ENCODE measurements at places on chromosomes 5 and 9.

GRCh38 chr9:119839888-119840287 lies 470.7 kb upstream of the BRINP1 start:
- no peak for DNase-seq

GRCh38 chr5:170606941-170607340 lies 103.1 kb downstream of the KCNIP1 start:
- DNase-seq, result no peak

DNA sequence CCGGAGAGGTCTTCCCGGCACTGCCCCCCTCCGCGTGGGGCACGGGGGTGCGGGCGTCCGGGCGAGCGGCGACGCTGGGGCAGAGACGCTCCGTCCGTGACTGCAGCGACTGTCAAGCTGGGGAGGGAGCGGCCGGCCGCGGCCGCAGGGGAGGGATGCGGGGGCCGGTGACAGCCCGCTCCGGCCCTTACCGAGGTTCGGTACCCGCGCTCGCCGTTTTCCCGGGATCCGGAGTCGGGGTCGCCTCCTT lies 400 bp downstream of the KDM4C start:
- DNase-seq, result no peak

GRCh38 chr5:168879929-168880328 lies 300.8 kb upstream of the PANK3 start:
- no peak for DNase-seq

DNA sequence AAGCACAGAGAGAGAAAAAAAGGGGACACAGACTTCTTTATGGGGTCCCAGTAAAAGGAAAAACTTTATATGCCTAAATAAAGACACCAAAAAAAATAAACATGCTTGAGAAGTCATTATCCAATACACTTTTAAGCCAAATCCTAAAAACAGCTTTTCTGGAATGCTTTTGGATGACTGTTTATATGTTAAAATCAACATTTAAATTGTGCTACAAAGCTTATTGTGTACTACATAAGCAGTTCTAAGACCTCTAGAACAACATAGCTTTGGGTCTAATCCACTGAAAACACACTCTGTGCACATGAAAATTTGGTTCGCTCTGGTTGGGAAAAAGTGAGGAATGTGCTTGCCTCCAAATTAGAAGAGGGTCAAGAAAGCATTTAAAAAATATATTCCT lies 92.5 kb downstream of the EBF1 start:
- DNase-seq, result no peak

DNA sequence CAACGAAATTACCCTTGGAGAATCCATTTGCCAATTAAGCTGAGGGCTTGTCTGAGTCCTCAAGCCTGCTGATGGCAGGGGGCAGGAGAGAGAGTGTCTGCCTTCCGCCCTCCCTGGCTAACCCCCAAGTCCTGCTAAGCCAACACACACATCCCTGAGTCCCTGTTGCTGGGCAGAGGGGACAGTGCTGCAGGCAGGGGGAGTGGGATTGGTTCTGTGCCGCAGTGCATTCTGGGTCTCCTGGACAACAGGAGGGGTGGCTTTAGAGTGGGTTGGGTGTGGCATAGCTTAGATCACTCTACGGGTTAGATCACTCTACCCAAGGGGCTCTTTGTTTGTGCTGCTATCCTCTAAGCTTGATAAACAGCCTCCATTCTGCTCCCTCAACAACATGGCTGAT lies 427.7 kb downstream of the CDK5RAP2 start:
- DNase-seq, result no peak

GRCh38 chr5:3602785-3603502 lies 7.3 kb downstream of the IRX1 start:
- DNase-seq, result no peak

DNA sequence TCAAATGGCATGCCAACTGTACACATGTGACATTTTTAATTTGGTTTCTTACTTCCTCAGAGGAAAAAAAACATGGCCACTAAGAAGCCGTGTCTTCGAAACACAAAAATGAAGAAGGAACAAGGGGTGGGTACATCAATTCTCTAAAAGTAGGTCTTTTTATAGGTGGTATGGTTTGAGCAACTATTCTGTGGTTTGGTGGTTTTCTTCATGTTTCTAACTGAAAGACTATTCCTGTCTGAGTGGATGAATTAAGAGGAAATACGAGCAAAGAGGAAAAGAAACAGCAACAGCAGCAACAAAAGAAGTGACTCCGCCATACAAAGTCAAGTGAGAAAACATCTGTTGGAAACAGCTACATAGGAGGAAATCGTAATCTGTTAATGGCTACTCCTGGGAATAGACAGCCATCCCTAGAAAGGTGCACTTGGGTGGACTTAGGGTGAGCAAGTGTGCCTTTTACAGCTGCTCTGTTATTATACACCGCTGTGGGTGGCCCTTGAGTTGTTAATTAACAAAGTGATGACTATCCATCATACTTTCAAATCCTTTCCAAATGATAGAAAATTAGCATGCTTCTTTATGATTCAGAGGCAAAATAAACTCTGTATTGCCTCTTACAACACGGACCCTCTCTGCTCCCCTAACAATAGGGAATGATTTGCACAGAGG lies 575.8 kb downstream of the TLE1 start:
- no peak for DNase-seq

DNA sequence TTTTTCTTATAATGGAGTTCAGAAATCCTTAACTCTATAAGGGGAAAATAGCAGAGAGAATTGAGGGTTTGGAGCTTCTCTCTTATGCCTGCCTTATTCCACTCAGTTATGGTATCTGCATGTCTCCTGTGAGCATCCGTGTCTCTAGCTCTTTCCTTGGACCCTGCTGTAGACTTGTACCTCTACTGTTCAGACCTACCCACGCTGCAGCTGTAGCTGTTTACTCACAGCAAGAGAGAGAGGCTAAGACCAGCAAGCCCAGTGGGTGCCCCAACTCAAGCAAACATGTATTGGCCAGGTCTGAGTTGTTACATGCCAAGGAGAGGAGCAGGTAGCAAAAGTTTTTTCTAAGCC lies 7.1 kb upstream of the PCSK1 start:
- DNase-seq, result no peak

DNA sequence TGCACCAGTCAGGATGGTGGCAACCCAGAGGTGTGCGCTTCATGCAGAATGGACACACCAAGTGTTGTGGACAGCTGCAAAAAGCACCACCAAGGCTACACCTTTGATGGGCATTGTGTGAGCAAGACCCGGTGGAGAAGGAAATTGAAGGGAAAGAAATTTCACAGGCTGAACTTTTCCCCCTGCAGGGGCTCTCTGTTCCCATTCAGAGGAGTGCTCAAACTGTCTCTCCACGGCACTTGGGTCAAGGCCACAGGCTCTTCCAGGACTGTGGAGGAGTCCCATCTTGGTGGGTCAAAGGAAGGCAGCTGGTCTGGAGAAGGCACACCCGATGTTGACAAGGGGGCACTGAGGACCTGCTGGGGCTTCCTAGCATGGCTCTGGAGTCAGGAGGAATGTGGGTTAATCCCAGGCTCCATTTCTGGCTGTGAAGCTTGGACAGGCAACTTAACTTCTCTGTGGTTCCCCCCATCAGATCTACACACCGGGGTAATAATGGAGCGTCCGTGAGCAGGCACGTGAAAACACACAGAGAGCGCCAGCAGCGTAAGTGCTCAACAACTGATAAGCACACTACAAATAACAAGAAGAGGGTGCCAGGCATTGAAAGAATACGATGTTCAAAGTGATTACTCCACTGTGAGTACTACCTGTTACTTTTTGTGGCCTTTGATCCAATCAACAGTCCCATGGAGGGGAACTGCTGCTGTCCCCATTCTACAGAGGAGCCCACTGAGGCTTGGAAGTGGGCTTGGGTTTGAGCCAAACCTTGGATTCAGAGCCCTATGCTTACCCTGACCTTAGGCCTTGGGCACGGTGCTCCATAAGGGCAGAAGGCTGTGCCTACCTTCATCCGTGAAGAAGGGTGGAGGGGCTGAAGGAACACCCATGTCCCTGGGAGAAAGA lies 34.2 kb upstream of the TIFAB start:
- peak; percentile 56 for DNase-seq

- DNase-seq, result no peak
These were observed at the start of the genes EIF4E1B and SNCB for GRCh38 chr5:176629853-176630680. Gene EIF4E1B (plus strand): TSS chr5:176630675. CDS start chr5:176642788, 12,113 bp downstream. Gene SNCB (minus strand): TSS chr5:176630534. CDS start chr5:176629654, 880 bp downstream.

- DNase-seq, result no peak
These were observed 16.9 kb upstream of the CPLX2 start for GRCh38 chr5:175854231-175855040.

GRCh38 chr9:75063556-75064305 lies 24.2 kb downstream of the NMRK1 start:
- no peak for DNase-seq

DNA sequence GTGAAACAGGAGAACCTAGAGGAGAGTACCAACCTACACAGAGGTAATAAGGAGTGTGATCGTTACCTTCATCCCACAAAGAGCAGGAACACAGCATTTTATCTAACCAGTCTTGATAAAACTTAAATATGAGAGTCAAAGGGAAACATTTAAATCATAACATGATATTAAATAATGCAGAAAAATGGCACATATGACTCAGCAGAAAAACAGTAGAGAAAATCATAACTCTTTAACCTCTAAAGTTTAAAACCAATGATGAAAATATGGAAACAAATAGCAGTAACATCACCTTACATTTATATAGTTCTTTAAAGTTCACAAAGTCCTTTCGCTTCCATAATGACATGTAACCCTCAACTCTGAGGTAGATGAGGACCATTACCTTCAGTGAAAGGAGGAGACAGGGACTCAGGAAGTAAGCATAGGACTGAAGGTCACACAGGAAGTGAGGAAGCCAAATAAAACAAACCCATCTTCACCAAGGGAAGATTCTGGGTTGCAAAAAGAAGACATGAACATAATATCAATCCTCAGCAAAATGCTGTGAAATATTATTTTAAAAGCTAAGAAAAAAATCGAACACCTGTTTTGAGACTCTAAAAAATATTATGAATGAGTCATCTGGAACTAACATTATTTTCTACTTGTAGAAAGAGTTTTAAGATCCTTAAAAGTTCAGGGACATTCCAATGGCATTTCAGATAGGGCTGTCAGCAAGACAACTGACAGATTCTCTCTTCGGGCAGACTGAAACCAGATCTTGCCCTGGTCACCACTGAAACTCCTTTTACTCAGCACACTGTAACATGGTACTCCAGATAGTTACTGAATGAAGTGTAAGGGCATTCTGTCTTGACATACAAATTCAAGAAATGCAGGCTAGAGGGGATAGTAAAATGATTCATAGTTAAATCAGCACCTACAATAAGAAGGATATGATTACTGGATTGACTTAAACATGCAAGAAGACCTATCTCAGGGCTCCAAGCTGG lies 148.5 kb downstream of the EPB41L4A start:
- DNase-seq, result no peak

GRCh38 chr5:61280205-61280604 lies 51.9 kb upstream of the ZSWIM6 start:
- peak; percentile 96 for DNase-seq

DNA sequence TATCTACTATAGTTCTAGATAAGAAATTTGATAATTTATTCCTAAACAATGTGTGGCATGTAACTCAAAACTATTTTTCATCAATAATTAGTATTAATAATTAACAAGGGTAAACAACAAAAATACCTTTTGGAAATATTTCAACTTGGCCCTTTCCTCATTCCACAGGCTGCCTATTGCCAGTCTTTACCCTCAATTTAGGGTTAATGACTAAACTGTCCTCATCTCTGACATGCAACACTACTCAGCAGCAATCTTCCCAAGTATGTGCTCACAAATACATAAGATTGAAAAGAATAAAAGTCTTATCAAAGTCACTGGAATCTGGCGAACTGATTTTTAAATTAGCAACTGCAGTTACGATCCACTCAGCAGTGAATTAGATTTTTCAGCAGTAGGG lies 153.6 kb downstream of the GLIS3 start:
- no peak for DNase-seq

DNA sequence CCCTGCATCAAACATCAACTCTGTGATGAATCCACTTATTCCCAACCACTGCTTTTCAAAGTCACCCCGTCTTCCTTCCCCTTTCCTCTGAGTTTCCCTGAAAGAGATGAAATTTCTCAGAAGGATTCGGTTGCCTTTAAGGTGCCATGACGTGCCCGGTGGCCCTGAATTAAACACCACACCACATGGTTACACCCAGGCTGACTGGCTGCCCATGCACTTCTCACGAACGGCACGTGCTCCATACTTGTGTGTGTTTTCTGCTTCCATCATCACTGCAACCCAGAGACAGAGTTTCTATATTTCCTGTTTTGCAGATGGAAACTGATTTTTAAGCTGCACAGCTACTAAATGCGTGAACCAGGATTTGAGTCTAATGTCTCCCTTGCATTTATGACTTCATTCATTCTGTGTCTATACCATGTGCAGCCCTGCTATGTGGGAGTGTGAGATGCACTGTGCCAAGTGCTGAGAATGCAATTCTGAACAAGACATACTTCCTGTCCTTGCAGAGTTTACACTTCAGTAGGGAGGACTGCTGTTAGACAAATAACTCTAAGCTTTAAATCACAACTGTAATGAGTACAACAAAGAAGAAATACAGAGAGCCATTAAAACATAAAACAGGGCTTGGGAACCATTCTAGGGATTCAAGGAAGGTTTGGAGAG lies 162.9 kb downstream of the NXNL2 start:
- no peak for DNase-seq

DNA sequence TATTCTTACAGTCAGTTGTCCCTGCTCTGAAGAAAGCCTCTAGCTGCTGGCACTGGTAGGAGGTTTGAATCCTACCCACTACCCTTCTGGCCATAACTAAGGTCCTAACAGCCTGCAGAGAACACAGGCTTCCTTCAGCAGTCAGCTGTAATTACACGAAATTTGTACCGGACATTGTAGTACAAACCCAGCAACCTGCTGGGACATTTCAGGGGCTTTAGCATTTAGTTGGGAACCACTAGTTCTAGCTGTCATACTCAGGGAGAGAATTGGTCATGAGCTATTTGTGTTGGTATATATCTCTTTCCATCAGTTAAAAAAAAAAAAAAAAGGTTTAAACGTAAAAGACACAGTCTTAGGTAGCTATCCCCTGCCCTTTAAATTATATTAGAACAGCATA lies 1070.2 kb upstream of the DMAC1 start:
- DNase-seq, result no peak

- no peak for DNase-seq
These were observed 95.2 kb downstream of the TMEM232 start for GRCh38 chr5:110631236-110631635.

DNA sequence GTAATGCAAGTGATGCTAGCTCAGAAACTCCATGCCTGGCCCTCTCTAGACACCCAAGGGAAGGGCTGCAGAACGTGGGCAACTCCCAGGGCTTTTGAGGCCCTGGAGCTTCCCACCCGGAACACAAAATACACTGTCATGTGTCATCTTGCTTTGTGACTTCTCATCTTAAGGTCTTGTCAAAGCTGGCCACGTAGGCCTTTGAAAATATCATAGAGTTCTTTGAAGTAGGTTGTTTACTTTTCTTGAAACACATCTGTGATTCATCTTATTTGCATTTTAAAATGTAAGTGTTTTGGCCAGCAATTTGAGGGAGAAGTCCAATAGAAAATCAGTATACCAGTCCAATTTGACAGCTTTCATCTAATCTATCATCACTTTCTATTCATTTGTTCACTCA lies 40.2 kb upstream of the PALM2AKAP2 start:
- DNase-seq, result no peak

GRCh38 chr9:131994364-131995125 lies 85.1 kb downstream of the MED27 start:
- DNase-seq, result no peak
